Stimulated activated CD4-positive, alpha-beta T cell treated with anti-CD3 and anti-CD28 coated beads, Interleukin-1b, Interleukin-23, amount 100 ng/mL, for 1 hour (primary cell): ENCODE measurements at places on chromosomes 1 and 21.
A peak's percentile ranks its signal among the peaks of the same experiment; 100 is the strongest.

GRCh38 chr1:238648751-238649150 is 737.6 kb upstream of the CHRM3 start:
- no peak for DNase-seq

DNA sequence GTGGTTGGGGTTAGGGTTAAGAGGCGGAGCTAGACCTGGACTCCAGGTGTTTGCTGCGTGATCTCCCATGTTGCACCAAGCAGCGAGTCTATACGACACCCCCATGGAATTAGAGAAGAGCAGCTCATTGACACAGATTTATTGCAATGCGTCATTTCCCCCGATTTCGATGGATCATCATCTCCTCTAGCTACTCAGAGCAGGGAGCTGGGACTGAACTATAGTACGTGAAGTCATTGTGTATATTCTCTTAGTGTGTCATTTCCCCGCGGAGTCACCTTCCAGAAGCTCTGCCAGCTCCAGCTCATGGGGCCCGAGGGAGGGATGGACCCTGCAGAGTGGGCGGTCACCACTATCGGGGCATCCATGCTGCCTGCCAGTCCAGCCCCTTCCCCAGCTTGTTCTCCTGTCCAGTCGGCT is 7.5 kb upstream of the C2CD2 start:
- DNase-seq, result no peak

DNA sequence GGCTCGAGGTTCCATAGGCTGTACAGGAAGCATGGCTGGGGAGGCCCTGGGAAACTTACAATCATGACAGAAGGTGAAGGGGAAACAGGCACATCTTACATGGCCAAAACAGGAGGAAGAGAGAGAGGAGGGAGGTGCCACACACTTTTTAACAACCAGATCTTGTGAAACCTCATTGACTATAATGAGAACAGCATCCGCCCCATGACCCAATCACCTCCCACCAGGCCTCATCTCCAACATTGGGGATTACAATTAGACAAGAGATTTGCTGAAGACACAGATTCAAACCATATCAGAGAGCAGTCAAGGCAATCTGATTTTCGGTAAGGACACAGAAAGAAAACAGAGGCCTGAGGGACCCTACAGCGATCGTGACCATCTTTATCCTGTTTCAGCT is 41.7 kb downstream of the TNFRSF9 start:
- DNase-seq, result no peak

- DNase-seq, result no peak
These were observed 19.3 kb downstream of the CRYZL1 start for GRCh38 chr21:33622253-33622652.

- peak; percentile 36 for DNase-seq
These were observed 241.0 kb downstream of the KCNJ6 start for GRCh38 chr21:37675202-37675801.

- no peak for DNase-seq
These were observed 71.9 kb downstream of the LHX9 start for GRCh38 chr1:197989058-197989457.

- DNase-seq, result no peak
These were observed 127.7 kb upstream of the COL6A1 start for GRCh38 chr21:45853703-45854342.

DNA sequence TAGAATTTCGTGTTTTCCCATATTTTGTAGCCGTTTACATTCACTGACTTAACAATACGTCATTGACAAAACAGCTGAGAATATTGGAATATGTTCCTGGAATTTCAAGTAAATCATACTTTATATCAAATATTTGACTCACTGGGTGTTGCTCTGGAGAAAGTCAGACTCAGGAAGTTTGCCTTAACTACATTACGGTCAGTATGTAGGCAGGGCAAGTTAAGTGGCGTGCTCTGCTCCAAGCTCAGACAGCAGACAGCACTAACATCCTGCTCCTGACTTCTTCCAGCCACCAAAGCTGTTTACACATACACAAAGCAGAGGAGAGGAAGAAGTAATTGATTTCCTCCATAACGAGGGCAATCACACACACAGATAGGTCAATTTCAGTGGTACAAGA is 414.6 kb downstream of the LRRIQ3 start:
- no peak for DNase-seq

- DNase-seq, result no peak
These were observed 90.4 kb downstream of the SLC45A1 start for GRCh38 chr1:8408151-8408839.
